ENCODE measurements at places on chromosomes 5 and 9.

DNA sequence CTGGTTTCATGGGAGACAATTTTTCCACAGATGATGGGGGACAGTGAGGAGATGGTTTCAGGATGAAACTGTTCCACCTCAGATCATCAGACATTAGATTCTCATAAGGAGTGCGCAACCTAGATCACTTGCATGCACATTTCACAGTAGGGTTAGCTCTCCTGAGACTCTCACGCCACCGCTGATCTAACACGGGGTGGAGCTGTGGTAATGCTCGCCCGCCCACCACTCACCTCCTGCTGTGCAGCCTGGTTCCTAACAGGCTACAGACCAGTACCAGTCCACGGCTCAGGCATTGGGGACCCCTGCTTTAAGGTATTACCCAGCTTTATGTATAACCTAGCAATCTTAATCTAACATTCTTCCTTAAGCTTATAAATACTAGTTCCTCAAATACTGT, 35.6 kb downstream of the TTC39B start:
- no peak for DNase-seq

- DNase-seq: peak; percentile 77
Observed at GRCh38 chr9:133994353-133995011, 2.4 kb upstream of the VAV2 start.

GRCh38 chr9:132877458-132877823, 643 bp downstream of the AK8 start:
- DNase-seq: no peak

DNA sequence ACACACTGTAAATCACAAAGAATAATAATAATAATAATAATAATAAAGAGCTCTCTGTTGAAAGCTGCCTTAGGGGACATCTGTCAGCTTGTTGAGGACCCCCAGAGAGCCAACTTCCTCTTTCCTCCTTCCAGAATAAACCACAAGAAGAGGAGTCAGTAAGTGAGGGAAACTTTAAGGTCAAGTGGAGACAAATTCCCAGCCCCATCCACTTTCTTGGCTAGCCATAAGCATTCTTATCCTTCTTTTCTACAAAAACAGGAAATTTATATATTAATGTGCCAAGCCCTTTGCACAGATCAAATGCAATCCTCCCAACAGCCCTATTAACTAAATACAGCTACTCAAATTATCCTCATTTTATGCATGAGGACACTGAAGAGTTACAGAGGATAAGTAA, 9.4 kb upstream of the C5orf58 start:
- no peak for DNase-seq

- DNase-seq: no peak
Observed at GRCh38 chr5:93611976-93612854, 29.2 kb downstream of the NR2F1 start.

Data from T-helper 17 cell (primary cell).